Spinal cord (tissue), 10 donors: ENCODE measurements at places on chromosomes 3 and 15.

DNA sequence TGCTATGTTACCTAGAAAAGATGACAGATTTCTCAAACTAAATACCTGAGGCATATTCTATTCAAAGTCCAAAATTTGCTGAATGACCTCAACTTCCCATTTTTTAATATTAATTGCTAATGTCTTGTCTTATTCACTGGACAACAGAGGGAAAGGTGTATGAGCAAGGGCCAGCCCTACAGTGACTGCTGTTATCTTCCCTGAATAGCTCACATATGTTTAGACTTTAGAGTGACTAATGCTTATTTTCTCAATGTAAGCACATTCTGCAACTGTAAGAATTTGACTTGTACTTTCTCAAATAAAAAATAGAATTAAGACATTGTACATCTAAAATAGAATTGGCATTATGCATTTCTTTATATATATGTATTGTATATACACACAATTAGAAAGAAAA lies 26.5 kb upstream of the AADACL2 start:
- no peak for DNase-seq

DNA sequence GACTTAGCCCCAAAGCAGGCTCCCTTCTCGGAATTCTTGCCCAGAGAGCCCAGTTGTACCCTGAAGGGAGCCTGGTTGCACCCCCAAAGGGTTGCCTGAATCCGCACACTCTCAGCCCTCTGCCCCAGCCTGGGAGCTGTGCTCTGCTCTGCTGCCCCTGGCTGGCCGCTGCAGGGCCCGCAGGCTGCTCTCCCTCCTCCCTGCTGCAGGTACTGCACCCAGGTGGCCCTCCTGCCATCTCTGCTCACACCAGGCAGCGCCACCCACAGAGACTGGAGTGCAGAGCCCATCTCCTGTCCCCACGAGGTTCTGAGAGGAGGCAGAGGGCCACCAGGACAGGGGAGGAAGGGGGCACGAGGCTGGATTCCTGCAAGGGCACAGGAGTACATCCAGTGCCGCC lies 134.2 kb upstream of the NSMCE3 start:
- DNase-seq, result no peak

DNA sequence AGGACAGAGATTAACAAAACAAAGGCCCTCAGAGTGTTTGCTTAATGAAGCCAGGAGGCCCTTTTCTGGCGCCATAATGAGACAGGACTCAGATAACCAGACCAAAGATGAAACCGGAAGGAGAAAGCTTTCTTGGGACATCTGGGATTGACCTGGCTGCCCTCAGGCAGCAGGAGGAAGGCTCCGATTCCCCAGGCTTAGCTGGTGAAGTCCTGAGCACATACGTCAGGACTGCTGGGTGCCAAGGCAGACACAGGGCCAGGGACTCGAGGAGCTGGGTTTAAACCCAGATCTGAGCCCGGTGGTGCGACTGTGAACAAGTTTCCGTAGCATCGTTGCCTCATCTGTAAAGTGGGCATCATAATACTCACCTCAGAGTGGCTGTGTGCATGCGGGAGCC lies 36.7 kb upstream of the HRH1 start:
- DNase-seq, result no peak

DNA sequence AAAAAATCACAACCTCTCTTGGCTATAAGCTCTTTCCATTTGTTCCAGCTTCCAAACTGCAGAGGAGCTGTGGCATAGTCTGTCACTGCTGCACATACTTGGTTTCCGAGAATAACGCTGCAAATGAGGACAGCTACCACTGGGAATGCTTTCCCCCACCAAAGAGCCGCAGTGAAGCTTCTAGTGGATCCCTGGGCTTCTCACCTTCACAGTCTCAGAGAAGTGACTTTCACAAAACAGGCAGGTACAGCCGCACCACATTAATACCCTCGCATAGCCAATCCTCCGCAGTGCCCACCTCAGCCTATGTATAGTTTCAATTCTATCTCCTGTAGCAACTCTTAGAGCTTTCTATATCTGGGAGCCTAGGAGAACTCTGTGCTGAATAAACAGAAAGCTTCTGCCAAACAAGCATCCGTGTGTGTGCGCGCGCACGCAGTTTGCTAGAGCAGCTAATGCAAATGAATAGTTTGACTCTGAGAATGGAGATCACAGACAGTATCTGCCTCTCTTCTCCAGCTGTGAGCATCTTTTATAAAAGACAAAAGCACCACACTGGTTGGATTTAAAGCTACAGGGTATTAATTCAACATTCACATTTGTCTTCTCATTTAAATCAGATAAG lies 81.9 kb upstream of the PLXND1 start:
- DNase-seq, result peak; percentile 78

DNA sequence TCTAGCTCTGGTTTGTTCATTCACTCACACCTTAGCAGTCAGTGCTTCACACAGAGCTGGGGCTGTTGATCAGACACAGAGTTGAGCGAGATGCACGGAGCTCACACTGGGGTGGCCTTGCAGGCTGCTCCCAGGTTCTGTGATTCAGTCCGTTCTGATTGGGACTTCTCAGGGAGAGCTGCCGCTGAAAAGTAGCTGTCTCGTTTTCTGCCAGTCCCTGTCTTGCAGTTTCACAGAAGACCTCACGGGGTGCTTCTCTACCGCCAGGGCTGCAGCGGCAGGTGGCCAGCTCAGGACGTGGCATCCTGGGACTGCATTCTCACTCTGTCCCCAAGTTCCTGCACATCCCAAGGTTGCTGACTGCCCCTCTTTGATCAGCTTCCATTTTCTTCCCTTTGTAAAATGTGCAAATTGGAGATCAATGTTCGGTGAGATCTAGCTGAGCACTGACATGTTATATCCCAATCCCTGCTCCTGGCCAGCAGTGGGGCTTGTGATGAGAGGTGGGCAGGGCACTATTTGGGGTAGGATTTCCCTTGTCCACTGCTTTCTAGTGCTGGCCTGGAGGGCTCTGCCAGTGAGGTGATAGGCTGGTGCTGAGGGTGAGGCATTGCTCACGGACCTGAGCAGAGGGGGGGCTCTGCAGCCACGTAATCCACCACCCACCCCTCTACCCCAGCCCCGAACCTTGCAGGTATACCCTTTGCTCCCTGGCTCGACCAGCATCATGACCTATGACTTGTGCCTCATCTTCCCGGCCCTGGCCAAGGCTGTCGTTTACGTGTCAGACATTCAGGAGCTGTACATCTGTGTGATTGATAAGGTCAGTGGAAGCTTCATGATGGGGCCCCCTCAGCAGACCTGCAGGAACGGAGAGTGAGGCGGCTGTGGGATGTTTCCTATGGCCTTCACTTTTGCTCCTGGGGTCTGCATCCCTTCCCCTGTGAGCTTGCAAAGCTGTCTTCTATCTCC lies 5.3 kb upstream of the TXNRD3 start:
- DNase-seq, result no peak

GRCh38 chr3:150022381-150023238 lies 51.9 kb upstream of the PFN2 start:
- no peak for DNase-seq

GRCh38 chr3:152786977-152787681 lies 47.8 kb upstream of the P2RY1 start:
- DNase-seq, result no peak

GRCh38 chr15:25362545-25362944 lies 76.3 kb downstream of the UBE3A start:
- DNase-seq, result no peak

- DNase-seq, result no peak
These were observed 165.2 kb upstream of the LMCD1 start for GRCh38 chr3:8336456-8336855.

GRCh38 chr3:102686792-102687191 lies 252.0 kb downstream of the ZPLD1 start:
- DNase-seq, result no peak

GRCh38 chr3:15470849-15471248 lies 43.5 kb downstream of the EAF1 start:
- no peak for DNase-seq

DNA sequence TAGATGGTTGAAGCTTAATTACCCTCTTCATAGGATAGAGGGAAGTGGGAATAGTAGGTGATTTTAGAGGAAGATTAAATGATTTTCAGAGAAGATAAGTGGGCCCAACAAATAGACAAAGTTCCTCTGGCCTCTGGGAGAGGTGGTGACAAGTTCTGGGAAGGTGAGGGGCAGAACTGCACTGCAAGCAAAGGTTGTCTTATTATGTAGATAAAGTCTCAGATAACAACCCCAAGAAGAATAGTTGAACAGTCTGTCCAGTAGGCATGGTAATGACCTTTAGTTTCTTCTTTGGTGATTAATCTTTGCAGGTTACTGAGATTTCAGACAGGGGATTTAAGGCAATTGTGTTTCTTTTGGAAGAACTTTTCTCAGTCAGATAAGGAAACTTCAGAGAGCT lies 439.1 kb downstream of the ROBO2 start:
- no peak for DNase-seq

- no peak for DNase-seq
These were observed 13.8 kb upstream of the GATA2 start for GRCh38 chr3:128506754-128507153.

DNA sequence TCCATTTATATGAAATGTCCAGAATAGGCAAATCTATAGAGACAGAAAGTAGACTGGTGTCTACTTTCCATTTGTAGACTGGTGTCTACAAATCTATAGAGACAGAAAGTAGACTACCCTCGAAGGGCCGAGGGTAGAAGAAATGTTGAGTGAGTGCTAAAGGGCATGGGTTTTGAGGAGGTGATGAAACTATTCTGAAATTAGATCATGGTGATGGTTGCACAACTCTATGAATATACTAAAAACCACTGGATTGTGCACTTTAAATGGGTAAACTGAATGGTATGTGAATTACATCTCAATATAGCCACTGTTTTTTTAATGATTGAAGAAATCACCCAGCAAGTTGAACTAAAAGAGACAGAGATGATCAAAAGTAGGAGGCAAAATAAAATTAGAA lies 27.9 kb downstream of the TP53BP1 start:
- DNase-seq, result no peak

- DNase-seq, result no peak
These were observed 46.2 kb downstream of the PTH1R start for GRCh38 chr3:46923559-46924350.

- DNase-seq, result no peak
These were observed 460.5 kb downstream of the ZNF385D start for GRCh38 chr3:21290557-21290956.

DNA sequence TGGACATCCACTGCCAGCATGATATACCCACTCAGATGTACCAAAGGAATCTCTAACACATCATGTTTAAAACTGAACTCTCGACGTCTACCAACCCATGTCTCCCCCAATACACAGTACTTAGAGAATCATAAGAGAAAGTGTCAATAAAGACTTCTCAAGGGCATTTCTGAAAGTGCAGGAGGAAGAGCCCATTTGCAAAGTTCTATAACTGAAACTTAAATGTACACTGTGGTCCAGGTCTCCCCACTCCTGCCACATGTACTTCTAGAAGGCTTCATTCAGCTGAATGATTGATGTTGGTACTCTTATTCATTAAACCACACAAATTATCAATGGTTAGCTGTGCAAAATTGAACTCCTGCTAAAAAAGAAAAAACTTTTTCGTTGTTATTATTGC lies 31.8 kb downstream of the HERC1 start:
- DNase-seq, result no peak

GRCh38 chr3:138336454-138336999 lies 6.9 kb upstream of the NME9 start:
- no peak for DNase-seq

DNA sequence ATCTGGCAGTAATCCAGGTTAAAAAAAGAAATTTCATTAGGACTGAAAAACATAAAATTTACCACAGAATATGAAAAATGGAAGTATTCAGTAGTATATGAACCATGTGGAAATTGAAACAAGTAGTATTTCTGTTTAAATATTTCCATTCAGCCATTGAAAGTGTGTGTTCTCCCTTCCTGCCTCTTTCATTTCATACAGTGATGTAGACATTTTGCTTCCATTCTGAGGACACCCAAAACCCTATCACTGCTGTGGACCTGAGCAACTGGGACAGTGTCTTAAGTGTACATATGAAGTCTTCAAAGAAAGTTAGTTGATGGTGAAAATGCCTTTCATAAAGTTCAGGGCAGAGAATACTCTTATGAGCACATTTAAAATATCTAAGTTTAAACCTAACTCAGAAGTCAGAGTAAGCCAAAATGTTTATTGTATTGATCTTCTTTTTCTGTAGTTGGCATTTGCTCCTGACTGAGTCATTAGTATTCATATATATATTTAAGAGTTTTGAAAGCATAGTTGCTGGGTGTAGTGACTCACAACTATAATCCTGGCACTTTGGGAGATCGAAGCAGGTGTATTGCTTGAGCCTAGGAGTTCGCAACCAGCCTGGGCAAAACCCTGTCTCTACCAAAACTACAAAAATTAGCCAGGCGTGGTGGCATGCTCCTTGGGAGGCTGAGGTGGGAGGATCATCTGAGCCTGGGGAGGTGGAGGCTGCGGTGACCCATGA lies 198.8 kb downstream of the KLHL25 start:
- no peak for DNase-seq

DNA sequence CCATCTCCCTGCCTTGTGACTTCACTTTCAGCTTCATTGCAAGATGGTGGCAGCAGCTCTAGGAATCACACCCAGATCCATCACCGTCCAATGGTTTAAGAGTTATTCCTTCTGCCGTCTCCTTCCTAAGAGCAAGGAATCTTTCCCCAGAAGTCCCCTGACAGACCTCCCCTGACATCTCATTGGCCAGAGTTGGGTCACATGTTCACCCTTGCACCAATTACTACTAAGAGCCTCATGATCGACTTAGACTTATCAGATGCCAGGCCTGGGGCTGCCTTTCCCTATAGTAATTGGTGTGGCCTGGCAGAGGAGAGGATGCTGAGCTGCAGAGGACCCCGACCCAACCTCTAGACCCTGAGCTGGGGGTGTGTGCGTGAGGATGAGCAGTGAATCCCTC lies 31.8 kb upstream of the RASGRF1 start:
- no peak for DNase-seq

DNA sequence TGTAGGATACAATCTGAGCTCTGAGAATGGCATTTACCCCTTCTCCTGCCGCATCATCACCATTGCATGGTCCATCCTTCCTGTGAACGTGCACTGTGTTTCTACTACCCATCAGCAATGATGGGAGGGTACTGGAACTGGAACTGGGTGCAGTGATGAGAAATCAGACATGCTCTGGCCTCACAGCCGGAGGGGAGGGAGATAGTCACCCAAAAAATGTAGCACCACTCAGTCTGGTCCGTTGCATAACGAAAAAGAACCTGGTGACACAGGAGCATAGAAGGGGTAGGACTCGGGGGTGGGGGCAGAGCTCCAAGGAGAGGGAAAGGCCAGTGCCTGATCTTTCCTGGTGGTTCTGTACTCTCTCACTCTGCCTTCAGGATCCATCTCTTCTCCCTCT lies 205.0 kb downstream of the RPLP1 start:
- no peak for DNase-seq

GRCh38 chr3:67460841-67461510 lies 193.4 kb downstream of the SUCLG2 start:
- no peak for DNase-seq

GRCh38 chr3:4907643-4908432 lies 71.4 kb upstream of the BHLHE40 start:
- DNase-seq, result no peak

DNA sequence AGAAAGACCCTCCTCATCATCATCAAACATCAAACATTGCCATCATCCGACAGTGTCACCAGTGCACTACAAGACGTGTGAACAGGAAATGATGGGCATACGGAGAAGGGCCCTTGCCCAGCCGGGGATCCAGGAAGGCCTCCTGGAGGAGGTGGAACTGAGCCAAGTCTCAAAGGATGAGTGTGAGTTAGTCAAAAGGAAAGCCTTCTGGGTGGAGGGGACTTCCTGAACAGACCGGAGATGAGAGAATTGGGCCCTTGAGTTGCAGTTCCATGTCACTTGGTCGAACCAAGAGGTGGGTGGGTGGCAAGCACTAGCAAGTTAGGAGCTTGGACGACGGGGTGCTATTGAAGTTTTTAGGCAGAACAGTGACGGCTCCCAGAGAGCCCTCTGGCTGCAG lies 8.5 kb downstream of the SEMA4B start:
- DNase-seq, result no peak
